ENCODE measurements at places on chromosomes 4 and X.

GRCh38 chr4:8308856-8309771, 39.6 kb downstream of the HTRA3 start:
- no peak for DNase-seq

DNA sequence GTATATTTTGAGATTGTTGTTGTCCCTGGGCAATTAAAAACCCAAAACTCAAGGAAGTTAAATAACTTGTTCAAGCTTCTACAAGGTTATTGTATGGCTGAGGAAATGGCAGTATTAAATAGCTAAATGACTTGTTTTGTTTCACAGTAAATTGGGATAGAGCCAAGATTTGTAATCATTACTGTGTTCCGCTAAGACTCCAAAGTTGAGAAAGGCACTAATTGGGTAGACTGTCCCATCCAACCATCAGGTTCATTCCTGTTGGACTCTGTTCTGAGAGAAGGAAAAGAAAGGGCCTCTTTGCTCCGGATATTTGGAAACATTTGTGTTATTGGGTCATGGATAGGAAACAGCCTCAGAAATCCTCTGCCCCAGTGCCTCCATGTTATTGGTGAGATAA, 82.2 kb downstream of the DCLK2 start:
- no peak for DNase-seq

DNA sequence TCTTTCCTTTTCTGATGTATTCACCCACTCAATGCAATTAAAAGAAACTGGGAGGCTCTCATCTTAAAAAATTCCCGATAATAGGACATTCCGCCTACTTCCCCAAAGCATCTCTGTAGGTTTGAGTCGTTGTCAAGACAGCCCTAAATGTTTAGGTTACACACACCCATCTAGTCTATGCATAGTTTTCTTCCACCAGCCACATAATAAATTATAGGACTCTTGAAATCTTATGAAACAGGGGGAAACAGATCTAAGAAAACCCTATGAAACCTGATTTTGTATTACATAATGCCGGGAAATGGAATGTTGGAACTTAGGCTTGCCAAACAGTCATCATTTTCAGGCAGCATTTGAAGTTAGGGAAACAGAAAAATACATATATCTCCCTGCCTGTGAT, 150.0 kb downstream of the PRKX start:
- DNase-seq = no peak

GRCh38 chr4:85928775-85929591, 430.9 kb downstream of the MAPK10 start:
- no peak for DNase-seq

DNA sequence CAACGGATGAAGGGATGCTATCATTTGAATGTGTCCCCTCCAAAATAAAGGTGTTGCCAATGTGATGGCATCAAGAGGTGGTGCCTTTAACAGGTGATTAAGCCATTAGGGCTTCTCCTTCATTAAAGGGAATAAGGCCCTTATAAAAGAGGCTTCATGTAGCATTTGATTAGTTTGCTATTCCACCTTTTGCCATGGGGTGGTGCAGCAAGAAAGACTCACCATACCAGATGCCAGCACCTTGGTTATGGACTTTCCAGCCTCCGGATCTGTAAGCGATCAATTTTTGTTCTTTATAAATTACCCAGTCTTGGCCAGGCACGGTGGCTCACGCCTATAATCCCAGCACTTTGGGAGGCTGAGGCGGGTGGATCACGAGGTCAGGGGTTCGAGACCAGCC, 7.9 kb upstream of the SLC25A43 start:
- DNase-seq = peak; percentile 9

- peak; percentile 54 for DNase-seq
Measured at GRCh38 chr4:37890801-37891259, at the start of gene TBC1D1. Gene TBC1D1 (plus strand): TSS chr4:37891084. CDS start chr4:37902096, 11,012 bp downstream.

GRCh38 chrX:21764008-21764407, 6.1 kb upstream of the SMPX start:
- no peak for DNase-seq

DNA sequence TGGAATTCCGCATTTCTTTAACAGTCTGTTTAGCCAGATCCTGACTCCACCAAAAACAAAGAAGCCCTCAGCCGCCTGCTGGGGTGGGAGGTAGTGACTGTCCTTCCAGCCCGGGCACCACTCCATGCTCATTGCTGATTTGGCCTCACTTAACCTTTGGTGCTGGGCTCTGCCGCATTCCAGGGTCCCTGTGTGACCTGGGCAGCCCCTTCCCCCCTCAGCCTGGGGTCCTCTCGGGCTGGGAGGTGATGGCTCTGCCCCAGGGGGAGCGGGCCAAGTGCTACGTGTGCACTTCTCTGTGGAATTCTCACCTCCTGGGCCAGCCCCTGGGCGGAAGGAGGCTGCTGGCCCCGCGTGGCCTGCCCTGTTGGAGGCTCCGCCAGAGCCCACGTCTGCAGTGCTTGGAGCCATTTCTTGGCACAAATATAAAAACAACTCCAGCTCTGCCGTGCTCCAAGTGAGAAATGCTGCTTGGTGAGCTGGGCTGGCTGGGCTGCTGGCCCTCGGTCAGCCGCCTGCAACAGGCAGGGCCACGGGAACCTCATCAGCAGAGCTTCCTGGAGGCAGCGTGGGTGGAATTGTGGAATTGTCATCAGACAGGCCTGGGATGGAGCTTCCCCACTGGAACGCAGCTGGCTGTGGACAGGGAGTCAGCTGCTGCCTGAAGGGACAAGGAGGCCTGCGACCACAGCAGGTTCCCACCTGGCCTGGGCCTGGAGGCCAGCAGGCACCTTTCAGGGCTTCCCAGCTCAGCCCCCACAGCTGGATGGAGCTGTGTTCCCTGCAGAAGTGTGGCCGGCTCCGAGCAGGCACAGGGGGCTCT, 66.0 kb downstream of the TRMT44 start:
- no peak for DNase-seq
